ENCODE measurements at places on chromosomes 11 and 22.

- no peak for DNase-seq
These were observed 47.1 kb downstream of the SLC22A12 start for GRCh38 chr11:64638018-64638665.

DNA sequence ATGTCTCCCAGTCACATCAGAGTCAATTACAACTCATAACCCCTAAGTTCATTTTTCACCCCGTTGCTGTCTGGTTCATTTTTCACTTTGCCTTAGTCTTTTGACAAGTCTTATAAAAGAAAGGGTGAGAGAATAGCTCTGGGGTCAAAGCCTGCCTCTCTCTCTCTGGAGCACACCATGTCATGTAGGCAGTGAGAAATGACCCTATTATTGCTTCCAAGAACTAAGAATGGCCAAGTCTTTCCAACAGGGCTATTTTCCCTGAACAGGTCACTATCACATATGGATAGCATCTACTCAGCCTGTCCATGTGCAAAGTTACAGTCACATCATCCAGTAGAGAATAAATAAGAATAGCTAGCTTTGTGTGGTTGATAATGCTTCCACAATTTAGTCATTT lies 655.5 kb upstream of the LRRC4C start:
- no peak for DNase-seq

GRCh38 chr11:10797001-10797400 lies 11.7 kb downstream of the EIF4G2 start:
- DNase-seq: no peak

DNA sequence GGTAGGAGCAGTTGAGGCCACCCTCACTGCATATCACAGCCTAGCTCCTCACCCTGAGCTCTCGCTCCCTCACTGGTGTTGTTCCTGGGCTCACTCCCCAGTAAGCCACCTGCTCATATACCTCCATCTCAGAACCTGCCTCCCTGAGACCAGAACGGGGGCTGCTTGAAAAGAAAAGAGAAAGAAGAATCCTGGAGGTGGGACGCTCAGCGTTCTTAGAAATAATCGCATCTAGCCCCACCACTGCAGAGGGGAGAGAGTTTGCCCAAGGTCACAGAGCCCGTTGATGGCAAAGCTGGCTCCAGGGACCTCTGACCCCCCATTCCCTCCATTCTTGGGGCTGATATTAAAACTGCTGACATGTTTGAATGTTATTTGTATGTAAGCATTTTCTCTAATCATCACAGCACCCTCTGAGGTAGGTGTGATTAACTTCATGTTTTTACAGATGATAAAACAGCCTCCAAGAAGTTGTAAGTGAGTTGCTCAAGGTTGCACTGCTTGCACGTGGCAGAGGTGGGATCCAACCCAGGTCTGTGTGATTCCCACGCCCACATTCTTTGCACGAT lies 132.6 kb upstream of the TEAD1 start:
- DNase-seq: no peak

DNA sequence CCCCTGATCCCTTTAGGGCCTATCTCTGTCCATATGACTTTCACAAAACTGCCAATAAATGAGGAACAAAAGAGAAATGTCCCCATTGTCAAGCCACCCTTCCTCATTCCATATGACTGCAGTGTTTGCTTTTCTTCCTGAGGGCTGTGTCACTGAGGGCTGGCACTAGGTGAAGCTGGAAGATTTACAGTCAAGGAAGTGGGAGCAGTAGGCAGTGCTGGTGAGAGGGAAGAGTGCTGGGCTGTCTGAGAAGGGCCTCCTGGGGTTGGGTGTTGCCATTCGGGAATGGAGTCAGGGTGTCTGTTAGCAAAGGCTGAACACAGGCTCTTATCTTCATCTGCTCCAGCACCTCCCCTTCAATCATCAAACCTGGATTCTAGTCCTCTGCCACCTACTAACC lies 30.9 kb downstream of the INSC start:
- DNase-seq: no peak

DNA sequence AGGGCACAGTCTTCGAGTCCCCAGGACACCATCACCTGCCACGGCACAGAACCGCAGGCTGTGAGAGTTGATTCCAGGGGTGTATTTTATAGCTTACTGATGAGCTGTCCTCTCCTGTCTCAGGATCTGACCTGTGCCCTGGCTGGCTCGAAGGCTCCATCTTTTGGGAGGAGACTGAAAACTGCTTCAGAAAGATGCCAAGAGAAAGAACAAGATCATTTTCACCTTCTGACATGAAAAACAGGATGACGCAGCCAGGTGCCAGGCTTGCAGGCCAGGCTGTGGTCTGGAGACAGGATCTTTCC lies 2.2 kb downstream of the MRGPRD start:
- no peak for DNase-seq

DNA sequence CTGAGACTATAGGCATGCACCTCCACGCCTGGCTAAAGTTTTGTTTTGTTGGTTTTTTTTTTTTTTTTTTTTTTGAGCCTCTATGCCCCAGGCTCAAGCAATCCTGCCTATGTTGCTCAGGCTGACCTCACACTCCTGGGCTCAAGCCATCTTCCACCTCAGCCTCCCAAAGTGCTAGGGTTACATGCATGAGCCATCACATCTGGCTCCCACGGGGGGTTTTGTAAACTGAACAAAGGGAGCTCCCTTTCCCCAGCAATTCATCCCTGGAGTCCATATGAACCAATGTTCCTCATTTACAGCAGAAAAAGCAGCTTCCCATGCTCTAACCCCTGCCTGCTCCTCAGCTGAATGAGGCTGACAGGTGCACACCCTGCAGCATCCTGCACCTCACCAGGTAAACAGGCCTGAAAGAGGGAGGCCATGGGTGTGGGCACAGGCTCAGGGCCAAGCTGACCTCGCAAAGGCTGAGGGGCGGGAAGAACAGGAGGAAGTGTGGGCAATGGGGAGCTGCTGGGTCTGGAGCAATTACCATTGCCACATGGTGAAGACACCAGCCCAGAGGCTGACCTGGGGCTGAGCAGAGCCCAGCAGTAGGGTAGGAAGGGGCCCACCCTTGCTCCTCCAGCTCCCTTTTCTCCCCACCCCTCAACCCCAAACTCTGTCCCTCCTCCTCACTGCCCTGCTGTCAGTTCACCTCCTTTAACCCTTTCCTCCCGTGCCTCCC lies 58.2 kb downstream of the RBX1 start:
- no peak for DNase-seq

DNA sequence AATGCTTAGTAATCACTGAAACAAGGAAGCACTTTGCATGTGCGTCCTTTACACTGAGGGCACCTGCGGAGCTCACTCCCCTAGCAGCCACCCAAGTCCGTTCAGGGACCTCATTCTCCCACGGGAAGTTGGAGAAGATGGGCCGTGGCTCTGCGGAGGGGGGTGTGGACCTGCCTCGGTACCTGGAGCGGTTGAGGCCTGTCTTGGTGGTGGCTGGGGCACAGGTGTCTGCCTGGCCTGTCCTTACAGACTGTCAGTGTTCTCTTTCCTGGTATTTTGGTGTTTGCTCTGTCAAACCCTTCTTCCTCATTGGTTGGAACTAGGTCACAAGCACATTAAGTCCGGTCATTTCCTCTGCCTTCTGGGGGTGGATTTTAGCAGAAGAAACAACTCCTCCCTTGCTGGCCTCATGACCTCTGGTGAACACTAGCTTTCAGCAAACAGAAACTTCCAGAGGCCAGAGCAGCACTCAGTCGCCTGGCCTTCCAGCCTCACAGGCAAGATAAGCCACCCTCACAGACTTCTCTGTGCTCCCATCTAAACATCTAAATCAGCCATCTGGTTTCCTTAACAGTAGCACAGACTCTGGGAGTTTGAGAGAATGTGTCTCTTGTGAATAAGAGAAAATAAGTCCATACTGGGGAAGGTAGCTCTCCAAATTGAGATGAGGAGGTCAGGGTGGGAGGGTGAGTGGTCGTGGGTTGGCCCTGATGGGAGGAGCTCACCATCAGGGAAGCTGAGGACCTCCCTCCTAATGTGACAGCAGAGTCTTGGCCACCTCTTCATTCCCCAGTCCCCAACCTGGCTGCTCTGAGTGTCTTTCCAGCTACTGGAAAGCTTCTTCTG lies 8.6 kb downstream of the SNAP29 start:
- no peak for DNase-seq

GRCh38 chr22:33787645-33788456 lies 132.4 kb downstream of the LARGE1 start:
- no peak for DNase-seq

DNA sequence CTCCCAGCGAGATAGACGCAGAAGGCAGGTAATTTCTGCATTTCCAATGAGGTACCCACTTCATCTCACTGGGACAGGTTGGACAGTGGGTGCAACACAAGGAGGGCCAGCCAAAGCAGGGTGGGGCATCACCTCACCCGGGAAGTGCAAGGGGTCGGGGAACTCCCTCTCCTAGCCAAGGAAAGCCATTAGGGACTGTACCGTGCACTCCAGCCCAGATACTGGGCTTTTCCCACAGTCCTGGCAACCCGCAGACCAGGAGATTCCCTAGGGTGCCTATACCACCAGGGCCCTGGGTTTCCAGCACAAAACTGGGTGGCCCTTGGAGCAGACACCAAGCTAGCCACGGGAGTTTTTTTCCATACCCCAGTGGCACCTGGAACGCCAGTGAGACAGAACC lies 17.2 kb downstream of the TRPC6 start:
- DNase-seq: no peak

GRCh38 chr22:43172191-43172590 lies 14.7 kb downstream of the TTLL12 start:
- DNase-seq: no peak

GRCh38 chr11:85165819-85166218 lies 461.3 kb downstream of the DLG2 start:
- no peak for DNase-seq

DNA sequence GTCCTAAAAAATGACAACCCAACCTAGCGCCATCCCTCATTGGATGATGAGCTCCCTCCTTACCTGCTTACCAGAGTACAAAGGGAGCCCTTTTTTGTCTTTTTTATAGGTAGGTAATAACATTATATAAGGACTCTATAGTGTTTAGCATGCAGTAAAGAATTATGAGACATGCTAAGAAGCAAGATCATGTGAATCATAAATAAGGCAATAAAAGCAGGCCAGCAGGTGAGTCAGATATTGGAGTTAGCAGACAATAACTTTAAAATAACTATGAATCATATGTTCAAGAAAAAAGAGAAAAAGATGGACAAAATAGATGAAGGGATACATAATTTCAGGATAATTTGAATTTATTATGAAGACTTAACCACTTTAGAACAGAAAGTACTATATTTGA lies 81.5 kb downstream of the GRK3 start:
- DNase-seq: no peak

DNA sequence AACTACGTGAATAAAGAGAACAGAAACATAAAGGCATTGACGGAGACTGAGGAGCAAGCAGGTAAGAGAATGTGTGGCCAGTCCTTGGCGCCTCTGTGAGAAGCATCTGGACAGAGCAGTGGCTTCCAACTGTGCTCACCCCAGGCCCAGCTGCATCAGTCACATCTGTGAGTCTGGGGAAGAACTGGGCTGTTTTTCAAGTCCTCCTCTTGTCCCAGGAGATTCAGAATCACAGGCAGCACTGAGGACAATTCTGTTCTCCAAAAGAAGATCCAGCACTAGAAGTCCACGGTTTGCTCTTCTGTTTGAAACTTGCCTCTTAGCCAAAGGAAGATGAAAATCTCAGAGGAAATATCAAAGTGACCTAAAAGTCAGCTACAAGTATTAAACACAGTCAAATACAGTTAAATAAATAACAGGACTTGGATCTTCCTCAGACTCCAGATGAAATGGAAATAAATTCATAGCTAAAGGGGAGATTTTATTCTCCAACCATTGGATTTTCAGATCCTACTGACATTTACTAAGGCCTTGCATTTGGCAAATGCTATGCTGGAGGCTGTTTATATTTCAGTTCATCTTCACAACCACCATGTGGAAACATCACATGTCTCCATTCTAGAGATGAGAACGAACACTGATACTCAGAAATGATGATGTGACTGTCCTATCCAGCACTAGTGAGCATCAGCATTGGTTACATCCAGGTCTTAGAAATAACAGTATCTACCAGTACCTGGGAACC lies 14.1 kb downstream of the FAM181B start:
- no peak for DNase-seq

- DNase-seq: no peak
These were observed 25.5 kb upstream of the DGKZ start for GRCh38 chr11:46321757-46322156.

- no peak for DNase-seq
These were observed 7.9 kb upstream of the APLNR start for GRCh38 chr11:57244911-57245310.

DNA sequence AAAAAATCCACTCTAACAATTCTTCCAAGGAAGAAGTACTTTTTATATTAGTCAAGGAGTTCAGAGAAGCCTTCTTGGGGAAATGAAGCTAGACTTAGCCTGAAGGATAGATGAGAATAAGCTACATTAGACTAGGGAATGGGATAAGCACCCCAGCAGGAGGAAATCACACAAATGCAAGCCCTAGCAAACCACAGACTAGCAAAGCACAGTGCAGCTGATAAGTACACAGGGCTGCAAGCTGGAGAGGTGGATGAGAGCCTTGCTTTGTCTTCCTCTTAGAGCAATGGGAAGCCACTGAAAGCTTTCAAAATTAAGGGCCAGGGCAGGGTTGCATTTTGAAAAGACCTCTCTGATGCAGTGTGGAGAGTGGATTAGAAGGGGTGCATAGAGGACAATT lies 946.2 kb downstream of the LRRC4C start:
- no peak for DNase-seq

DNA sequence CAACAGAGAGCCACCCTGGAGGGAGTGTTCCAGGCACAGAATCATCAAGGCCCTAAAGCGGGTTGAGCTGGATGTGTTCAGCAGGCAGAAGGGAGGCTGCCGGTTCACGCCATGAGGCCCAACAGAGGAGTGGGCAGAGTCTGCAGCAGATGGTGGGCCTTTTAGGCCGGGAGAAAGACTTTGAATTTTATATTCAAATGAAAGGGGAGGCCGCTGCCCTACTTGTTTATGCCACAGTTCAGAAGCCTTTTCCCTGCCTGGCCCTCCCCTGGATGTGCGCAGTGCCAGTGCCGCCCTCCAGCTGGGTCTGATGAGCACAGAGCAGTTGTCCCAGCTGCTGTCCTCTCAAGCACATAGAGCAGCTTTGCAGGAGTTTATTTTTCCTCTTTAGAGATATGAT lies 46.9 kb upstream of the TTC12 start:
- DNase-seq: no peak

- no peak for DNase-seq
These were observed 2.0 kb upstream of the BSX start for GRCh38 chr11:122983438-122984185.

- no peak for DNase-seq
These were observed 31.7 kb downstream of the TPCN2 start for GRCh38 chr11:69080257-69080995.

GRCh38 chr11:92875473-92875872 lies 94.0 kb upstream of the MTNR1B start:
- no peak for DNase-seq

DNA sequence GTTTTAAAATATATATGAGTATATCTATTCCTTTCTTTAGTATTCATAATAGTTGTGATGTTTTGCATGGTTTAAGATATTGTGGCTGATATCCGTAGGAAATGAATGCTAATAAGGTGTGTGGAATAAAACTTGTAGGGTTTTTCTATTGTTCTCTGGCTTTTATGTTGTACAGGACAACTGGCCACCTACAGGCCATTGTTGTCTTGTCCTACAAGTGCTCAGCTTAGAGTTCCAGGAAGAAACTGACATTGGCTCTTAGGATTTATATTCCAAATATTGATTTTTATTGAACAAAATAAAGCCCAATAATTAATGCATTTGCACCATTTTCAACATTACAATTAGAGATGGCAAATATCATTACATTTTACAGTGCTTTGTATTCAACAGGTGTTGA lies 512.8 kb upstream of the TENM4 start:
- no peak for DNase-seq

- no peak for DNase-seq
These were observed 125.4 kb downstream of the CCDC34 start for GRCh38 chr11:27237643-27238042.
